PC-3 (cell line): ENCODE measurements at places on chromosomes 7 and 10.

DNA sequence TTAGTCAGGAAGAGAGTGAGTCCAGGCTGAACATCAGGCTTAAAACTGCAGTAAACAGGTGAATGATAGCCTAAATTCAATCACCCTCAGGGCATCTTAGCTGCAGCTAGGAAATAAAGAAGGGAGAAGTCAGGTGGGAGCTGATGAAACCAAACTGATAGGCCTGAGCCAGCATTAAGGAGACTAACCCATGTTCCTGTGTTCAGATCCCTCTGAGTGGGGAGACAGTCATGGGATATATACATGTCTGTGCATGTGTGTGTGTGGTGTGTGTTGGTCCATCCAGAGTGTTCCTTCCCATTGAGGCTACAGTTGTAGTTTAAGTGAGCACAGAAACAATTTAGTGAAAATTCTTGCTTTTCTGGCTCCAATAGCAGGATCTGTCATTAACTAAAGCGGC is 480.9 kb downstream of the PHTF2 start:
- DNase-seq: no peak

- no peak for DNase-seq
These were observed 268.9 kb downstream of the CSTF2T start for GRCh38 chr10:51430506-51430905.

- DNase-seq: no peak
These were observed 312 bp downstream of the PDCD11 start for GRCh38 chr10:103396789-103397087.

DNA sequence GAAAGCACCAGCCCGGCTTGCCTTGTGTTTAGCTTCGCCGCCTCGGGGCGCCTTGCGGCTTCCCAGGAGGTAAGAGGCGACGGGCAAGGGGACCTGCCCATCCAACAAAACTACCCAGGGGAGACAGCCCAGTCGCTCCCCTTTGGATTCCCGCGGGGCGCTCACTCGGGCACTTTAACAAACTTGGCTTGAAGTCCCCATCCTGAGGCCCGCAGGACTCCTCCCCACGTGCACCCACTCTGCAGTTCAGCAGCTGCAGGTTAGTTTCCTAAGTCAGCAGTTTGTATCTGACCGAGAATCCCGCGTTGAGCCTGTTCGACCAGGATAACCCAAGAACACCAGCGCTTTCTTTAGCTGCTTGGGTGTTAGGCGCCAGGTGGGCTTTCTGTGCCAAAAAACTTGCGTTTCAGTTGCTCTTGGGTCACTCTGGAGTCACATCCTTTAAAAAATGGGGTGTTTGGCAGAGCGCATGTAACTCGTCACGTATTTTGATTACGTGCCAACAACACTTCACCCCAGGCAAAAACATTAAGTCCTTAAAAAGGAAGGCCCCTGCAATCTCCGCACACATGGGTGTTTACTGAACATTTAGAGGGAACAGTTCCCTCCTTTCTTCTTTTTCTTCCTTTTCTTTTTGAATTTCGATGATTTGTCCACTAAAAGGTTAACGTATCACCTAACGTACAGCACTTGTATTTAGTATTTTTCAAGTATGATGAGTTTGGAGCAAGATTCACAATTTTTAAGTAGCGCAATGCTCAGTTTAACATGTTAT is 876 bp downstream of the DNAH11 start:
- peak; percentile 55 for DNase-seq

DNA sequence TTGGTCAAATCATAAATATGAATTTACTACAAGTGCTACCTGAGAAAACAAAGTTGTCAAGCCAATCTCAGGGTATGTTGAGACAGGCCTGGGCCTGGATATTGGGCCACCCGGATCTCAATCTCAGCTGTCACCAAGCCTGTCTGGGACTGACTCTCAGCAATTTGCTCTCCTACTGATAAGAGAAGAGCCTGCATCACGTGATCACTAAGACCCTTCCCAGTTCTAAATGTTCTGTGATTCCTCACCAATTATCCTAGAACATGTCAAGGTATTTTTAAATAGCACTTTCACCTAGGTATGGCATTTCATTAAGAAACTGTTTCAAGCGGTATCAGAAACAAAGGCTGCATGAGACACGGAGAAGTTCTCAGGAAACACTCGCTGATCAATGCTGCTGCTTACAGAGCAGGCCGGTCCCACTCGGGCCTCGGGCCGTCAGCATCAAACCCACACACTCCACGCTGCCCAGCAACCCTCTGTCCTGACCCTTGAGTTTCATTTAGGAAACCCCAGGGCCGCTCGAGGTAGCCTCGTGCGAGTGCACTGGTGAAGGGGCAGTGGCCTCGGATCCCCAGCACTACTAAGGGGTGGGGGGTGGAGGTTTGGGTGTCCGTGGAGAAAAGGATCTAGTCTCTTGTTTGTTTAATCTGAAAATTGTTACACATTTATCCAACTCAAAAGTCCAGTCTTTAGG is 4.1 kb downstream of the KLF6 start:
- DNase-seq: no peak

GRCh38 chr7:150479023-150479716 is 28.7 kb downstream of the GIMAP8 start:
- DNase-seq: peak; percentile 88

- peak; percentile 49 for DNase-seq
These were observed 16.2 kb downstream of the LDB3 start for GRCh38 chr10:86684331-86685097.

DNA sequence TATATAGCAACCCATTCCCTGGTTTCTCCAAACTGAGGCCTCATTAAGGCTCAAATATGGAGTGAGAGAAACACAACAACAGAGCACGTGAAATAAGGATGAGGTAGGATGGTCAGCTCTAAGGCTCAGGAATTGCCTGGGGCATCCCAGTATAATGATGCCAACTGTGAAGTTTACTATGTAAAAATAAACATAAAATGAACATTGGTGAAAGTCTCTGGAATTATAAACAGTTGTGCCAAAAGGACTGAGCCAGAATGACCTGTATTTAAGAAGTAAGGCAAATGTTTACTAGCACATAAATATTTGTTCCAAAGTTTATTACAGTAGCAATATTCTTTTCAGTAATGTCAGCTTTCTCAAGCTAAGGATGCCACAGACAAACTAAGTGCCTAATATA is 64.6 kb downstream of the ZNF680 start:
- DNase-seq: no peak

- DNase-seq: no peak
These were observed 47.4 kb downstream of the ALOX5 start for GRCh38 chr10:45421221-45422097.

- DNase-seq: peak; percentile 11
These were observed 287.1 kb upstream of the CSTF2T start for GRCh38 chr10:51986516-51986915.

- no peak for DNase-seq
These were observed 33.4 kb downstream of the CPXM2 start for GRCh38 chr10:123858077-123858681.

- DNase-seq: peak; percentile 30
These were observed 126.4 kb downstream of the CCDC3 start for GRCh38 chr10:12875100-12875499.

- DNase-seq: no peak
These were observed 103.0 kb downstream of the PTEN start for GRCh38 chr10:87966459-87966858.

DNA sequence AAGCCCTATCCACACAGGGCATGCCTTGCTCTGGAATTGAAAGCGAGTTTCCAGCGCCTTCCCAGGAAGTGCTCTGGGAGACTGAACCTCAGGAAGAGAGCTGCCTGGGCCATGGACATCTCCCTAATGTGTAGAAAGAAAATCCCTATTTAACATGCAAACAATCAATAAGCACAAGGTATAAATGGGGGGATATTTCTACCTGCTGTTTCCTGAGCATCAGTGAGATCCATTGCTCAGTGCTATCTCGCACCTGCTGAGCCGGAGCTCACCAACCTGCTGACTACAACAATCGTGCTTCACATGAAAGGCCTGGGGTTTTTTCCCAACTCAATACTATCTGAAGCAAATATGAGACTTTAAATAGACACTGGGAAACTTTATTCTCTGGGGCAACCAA is 584.0 kb downstream of the GLRX3 start:
- no peak for DNase-seq

- DNase-seq: no peak
These were observed 144.7 kb downstream of the PLCE1 start for GRCh38 chr10:94138391-94138790.

GRCh38 chr7:52021343-52021742 is 704.7 kb upstream of the COBL start:
- no peak for DNase-seq

DNA sequence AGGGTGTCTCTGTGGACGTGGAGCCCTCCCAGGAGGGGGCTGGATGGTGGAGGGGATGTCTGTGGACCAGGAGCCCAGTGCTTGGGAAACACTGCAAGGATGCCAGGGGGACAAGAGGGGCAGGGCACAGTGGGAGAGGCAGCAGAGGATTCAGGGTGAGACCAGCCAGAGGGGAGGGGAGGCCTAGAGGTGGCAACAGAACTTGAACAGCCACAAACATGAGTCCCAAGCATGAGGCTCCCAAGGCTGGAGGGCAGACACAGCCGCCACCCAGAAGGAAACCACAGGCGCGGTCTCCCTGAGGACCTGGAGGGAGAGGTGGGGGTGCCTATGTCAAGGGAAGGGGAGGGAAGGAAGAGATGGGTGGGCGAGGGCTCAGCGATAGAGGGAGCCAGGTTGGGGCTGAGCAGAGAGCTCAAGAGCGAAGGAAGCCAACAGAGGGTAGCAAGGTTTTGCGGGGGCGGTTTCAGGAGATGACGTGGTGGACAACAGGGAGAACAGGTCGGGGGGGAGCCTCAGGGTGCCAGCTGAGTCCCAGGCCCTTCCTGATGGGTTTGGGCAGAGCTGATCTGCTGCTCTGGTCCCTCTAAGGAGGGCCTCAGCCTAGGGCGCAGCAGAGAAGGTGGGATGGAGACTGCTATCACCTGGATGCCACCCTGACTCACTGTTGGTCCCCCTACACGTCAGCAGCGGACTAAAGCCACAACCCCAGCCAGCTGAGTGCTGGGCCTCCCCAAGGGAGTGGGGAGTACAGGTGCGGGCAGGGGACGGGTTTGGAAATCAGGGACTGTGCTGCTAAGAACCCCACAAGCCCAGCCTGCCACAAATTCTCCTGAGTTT is 6.7 kb upstream of the PILRA start:
- DNase-seq: no peak

- peak; percentile 31 for DNase-seq
These were observed 15.8 kb upstream of the LYZL2 start for GRCh38 chr10:30645340-30645827.

DNA sequence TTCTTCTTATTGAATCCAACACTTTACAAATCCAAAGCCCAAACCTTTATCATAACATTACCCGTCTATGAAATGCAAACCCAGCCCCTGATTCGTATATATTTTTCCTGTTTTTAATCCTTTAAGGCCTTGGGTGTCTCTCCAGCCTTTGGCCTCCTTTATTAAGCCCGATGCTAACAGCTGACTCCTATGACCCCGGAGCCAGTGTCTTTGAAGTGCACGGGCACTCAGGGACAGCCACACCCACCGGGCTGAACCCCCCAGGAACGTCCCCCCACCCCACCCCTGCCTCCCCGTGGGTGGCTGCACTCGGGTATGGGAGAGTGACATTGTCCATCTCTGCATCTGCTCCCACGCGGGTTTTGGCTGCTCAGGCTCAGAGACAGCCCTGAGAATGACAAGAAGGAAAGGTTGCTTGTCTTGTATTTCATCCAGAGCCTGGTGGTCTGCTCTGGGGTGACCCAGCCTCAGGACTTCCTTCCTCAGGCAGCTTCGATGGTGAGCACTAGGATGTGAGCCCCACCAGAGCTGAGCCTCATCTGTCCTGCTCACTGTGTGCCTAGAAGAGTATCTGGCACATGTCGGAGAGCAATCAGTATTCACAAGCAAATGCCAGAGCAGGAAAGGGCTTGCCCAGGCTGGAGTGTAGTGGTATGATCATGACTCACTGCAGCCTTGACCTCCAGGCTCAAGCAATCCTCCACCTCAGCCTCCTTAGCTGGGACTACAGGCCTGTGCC is 210.4 kb downstream of the SKIDA1 start:
- no peak for DNase-seq

DNA sequence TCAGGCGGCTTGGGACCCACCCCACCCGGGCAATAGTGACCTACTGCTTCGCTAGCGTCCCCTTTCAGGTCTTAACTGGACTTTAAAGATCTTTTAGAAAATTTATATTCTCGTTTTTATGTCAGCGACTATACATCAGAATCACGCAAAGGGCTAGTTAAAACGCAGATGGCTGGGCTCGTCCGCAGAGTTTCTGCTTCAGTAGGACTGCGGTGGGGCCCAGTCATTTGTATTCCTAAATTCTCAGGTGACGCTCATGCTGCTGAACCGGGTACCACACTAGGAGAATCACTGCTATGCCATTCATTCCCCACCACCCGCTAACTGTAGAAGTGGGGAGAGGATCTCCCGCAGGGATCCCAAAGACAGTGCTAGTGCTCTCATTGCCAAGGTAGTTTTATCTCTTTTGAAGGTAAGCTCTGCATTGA is 12.0 kb upstream of the SP8 start:
- DNase-seq: no peak

DNA sequence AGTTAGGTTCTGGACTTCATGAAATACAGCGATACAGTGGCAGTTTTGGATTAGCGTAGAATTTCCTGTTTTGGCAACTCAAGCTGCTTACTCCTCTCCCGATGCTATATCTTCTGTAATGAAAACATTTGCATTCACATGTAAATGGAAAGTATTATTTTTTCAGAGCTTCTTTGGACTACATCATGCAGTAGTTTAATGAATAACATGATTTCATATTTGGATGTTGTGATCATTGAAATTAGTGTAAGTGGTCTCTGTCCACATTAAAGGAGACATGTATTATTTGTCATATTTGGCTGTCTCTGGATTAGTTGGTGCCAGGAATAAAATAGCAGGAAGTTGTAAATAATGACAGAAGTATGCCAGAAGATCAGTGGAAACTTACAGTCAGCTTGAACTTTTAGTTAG is 331.6 kb downstream of the GFRA1 start:
- DNase-seq: no peak

- peak; percentile 38 for DNase-seq
These were observed 155.5 kb downstream of the RNF216 start for GRCh38 chr7:5625938-5626337.

DNA sequence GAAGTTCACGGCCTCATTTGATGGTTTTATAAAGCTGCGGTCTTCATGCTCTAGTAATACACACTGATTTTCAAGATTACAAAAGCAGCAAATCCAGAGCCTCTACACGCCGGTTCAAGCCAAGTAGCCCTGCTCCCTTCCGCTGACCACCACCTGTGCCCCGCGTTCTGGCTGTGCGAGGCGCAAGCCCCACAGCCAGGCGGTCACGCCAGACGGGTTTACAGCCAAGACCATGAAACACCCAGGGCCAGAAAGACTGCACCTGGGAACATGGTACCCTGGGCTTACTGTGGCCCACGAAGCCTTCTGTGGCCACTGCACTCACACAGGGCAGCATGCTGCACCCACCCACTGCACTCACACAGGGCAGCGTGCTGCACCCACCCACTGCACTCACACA is 33.6 kb downstream of the GPER1 start:
- DNase-seq: no peak

GRCh38 chr10:70258216-70258615 is 25.0 kb upstream of the PPA1 start:
- DNase-seq: no peak

DNA sequence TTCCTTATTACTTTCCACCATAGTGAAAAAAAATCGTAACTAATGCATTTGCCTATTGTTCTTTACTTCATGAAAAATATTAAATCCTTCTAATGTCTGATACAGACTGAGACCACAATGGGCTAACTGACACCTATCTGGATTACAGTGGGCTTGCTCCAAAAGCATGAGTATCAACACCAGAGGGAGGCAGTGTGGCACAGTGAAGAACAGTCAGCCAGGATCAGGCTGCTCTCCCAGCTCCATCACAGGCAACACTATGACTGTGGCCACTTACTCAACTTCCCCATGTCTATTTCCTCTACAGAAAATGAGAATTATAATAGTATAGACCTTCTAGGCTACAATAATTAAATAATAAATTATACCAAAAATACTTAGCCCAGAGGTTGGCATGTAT is 97.2 kb downstream of the SLC25A13 start:
- peak; percentile 15 for DNase-seq
